Activated T-cell treated with anti-CD3 and anti-CD28 coated beads for 4 hours (primary cell): ENCODE measurements at places on chromosomes 2 and 18.

GRCh38 chr2:47254464-47254863 lies 99.4 kb upstream of the STPG4 start:
- DNase-seq = no peak

DNA sequence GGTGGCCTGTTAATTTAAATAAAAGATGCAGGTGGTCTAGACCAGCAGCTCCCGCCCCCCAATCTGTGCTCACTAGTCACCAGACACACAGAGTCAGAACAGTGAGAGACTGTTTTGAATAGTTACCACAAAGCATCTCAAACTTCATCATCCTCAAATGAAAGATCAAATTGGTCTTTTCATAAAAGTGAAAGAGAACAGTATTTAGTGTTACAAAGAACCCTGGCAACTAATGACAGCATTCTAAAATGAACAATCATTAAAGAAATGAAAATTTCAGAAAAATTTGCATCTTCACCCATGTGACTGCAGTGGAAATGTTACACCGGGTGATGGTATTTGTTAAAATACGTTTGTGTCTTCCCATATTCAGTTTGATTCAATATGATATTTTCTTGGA lies 65.5 kb upstream of the PMAIP1 start:
- DNase-seq = no peak

DNA sequence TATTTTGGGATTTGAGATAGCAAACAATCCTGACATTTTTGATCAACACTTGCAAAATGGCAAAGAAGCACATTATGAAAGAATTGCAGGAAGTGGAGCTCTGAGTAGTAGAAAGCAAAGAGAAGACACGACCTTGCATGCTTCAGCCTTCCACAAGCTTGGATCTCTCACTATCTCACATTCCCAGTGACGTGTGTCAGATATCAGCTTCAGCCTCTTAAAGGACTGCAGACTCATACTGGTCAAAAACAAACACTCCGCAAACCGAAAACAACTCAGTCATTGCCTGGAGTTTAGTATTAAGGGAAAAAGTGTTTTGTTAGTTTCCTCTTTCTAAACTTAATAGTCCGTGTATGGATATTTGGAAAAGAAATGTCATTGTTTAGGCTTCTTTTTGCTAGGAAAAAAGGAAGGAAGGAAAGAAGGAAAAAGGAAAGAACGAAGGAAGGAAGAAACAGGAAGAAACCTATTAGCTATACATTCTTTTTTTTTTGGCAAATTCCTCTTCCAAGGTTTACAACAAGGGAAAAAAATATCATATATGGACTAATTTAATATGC lies 32.6 kb upstream of the SLC40A1 start:
- DNase-seq = no peak

DNA sequence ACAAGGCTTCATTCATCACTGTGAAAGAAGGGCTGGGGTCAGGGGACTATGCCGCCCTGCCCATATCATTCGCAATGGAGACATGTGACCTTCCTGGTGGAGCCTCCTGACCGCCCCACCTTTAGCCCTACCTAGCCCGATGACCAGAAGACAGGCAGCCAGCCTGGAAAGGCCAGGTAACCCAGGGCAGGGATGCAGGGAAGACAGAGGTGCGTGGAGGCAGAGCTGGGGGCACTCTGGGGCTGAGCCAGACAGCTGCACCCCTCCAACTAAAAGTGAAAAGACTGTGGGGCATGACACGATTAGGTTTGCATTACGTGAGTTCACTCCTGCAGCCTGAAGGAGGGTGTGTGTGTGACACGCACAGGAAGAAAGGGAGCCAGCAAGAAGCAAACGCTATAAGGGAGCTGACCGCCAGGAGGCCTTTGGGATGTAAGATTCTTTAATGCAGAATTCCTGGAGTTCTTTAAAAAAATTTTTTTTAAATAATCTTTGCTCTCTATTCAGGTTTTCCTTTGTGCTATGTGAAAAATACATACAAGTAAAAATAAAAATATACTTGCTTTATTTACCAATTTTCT lies 3.7 kb upstream of the HES6 start:
- no peak for DNase-seq

DNA sequence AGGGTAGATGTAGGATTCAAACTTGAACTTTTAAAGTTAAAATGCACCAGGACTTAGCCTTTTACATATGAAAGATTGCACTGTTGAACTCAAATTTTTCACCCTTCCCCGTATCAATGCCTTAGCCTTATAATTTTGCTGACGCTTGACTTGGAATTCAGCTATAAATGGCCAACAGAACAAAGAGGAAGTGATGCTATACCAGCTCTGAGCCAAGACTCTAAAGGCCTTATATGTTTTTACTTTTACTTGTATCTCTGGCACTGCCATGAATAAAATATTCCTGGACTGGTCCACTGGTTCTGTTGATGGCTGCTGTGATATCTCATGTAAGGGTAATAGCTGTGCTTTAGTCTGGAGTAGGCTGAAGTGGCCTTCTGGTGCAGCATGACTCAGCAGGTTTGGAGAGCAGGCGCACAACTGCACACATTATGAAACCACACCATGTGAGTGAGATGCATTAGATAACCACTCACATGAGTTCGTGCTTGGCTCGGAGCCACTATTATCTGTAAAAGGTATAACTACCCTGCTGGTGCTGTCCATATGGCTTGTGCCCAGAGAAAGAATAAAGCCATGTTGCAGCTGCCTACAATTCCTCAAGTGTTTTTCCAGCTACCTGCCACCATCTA lies 8.4 kb upstream of the IER3IP1 start:
- no peak for DNase-seq

DNA sequence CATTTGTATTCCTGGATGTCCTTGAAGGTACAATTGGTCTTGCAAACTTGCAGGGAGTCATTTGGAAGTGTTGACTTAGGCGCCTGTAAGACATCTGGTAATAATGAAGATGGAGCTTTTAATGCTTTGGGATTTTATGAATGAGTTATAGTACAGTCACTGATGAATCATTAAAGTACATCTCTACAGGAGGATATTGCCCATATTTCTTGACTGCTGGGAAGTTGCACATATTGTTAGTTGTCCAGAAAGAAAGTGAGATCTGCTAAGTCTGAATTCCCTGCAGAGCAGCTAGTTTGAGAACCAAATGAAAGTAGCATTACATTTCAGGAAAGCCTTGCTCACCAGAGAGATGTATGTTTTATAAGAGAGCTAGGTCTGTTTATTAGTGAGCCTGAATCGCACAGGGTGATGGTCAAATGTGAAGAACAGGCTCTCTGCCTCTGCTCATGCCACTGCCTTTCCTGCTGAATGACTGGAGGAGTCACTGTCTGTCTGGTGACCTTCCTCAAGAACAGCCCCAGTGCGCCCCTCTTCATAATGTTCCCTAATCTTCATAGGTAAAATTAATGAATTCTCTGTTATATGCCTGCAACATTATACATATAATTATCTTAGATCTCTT lies 138.9 kb upstream of the KLHL14 start:
- no peak for DNase-seq

DNA sequence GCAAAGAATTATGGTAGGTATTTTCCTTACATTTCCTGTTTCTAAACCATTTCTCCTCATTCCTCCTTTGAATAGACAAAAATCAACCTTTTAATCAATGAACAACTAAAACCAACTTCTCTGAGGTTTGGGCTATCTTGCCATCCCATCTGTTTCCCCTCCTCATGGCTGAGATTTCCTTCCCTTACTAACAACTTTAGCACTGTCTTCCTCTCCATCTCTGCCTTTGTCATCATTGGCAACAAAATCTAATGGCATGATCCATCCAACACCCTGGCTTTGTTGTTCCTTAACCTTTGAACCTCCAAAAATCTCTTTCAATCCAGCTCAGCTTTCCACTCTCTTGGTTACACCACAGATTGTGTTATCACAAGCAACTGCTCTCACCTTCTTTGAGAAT lies 95.3 kb upstream of the FAM136A start:
- no peak for DNase-seq

- no peak for DNase-seq
These were observed 277.6 kb downstream of the EXOC6B start for GRCh38 chr2:72548081-72548764.

DNA sequence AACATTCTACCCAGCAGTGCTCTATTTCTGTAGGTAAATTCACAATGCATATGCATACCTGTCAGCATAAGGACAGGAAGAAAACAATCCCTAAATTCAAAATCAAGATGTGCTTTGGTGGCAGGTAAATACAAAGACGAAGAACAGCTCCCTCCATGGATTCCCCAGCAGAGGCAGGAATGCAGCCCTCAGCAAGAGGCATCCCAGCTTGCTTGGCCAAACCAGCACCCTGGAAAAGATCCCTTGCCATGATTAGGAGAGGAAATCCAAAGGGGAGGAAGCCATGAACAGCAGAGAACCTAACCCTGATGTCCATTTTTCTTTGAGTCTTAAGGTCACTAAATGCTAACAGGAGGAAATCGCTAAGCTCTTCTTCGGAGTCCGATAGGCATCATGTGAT lies 91.2 kb downstream of the KCTD1 start:
- no peak for DNase-seq
